WTC11 (cell line): ENCODE measurements at places on chromosomes 5 and 9.

DNA sequence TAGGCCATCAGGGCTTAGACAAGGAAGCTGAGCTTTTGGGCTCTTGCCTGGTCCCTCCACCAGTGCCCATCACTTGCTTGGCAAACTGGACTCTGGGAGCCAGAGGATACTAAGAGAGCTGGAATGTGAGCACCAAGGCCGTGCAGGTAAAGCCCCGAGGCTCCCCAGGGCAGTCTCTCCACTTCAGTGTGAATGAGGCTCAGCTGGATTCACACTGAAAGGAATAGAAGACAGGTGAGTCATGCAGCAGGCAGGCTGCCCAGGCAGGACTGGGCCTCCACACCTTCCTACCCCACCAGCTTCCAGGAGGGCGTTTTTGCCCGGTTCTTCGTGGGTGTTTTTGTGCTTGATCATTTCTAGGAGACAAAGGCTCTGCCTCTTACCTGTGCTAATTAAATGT is 7.3 kb upstream of the CTSV start:
- peak; percentile 59 for DNase-seq

DNA sequence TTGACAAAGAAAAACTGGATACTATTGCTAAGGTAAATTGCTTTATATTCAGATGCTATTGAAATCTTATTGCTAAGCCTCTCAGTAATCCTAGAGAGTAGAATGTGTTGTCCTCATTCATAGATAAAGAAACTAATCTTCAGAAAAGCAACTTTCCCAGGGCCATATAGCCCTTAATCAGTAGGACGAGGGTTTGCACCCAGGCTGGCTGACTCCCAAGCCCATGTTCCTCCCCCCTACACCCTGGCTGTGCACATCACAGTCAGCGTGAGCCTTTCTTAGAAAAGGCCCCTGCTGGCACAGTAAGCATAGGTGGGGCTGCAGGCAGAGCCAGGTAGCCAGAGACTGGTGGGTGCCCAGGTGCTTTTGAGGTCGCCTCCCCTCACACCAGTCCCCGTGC is 15.8 kb upstream of the GLIPR2 start:
- no peak for DNase-seq

- DNase-seq: no peak
Observed at GRCh38 chr5:80198399-80198798, 57.4 kb downstream of the SERINC5 start.

DNA sequence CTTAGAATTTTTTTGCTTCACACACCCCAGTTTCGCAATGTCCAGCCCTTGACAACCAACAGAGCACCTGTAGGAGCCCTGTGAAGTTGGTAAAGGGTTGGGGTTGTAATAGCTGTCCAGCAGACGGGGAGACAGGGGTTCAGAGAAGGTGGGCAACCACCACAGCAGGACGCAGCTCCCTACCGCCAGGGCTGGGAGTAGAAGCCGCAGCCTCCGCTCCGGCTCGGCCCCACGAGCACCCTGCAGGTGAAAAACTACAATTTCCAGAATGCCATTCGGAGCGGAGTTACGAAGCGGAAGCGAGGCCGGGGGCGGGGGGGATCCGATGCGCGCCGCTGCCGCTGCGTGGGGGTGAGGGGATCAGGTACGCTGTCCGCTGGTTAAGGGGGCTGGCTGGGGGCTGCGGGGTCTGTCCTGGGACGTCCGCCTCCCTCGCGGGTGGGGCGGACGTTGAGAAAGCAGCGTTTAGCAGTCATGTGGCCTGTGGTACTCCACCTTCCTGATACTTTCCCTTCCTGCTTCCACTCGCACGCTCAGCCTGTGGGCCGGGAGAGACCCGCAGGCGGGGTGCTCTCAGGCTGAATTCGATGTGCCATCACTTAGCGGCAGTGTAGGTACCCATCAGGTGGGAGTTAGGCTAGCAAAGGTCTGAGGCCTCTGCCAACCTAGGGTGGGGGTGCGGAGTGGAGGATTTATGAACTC is at the start of gene TRMT10B:
Gene TRMT10B (plus strand): TSS at position 317 of the 702 bp plus-strand sequence. CDS start 8,127 bp downstream, outside the sequence.
- DNase-seq: peak; percentile 75
